HepG2 (cell line): ENCODE measurements at places on chromosomes 5 and 9.

DNA sequence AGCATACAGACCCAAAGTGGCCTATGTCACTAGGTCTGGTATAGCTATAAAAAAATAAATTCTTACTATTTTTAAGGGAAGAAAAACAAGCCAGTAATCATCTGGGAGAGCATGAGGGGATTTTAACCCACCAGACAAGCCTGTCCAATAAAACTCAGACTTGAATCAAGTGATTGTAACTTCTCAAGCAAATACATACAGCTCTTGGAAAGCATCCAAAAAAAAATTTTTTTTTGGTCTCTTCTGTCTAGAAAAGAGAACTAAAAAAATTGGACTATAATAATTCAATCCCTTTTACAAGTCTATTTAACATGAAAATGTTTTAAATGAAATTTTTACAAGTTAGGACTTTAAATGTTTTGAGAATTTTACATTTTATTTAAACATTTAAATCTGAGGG, 61.7 kb downstream of the FBXL17 start:
- DNase-seq = no peak

- DNase-seq = no peak
Measured at GRCh38 chr5:33195431-33196165, 245.2 kb upstream of the TARS1 start.

DNA sequence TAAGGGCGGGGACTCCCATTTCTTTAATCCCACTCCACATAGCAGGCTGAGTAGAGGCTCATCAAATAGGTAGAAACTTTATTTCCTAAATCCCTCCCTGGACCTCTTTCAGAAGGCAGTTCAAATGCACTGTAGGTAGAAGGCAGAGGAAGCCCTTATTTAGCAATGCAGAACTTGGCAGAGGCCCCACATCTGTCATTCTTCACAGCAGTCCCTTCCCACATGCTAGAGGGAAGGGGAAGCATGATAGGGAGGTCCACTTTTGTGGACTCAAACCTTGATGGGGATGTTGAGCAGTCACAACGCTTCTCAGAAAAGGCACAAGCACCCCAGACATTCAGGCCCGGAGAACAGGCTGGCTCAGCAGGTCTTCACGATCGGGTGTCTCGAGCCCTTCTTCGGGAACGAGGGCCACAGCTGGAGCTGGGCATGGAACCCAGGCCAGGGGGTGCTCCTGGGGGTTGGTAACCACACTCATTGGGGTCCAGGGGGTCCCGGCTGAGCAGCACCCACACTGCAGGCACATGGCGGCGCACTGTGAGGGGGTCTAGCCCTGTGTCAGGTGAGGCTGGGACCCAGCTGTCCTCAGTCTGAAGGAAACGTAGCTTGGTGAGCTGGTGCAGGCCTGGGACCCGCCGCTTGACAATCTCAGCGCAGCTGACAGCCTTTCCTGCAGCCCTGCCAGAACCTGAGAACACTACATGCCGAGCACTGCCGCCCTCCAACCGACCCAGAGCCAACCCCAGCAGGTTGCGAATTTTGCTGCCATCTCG, 1.3 kb downstream of the RPP25L start:
- DNase-seq = no peak

GRCh38 chr5:132237141-132237540, 9.5 kb upstream of the P4HA2 start:
- DNase-seq = no peak

- DNase-seq = no peak
Measured at GRCh38 chr9:107054146-107054545, 191.2 kb downstream of the ZNF462 start.

DNA sequence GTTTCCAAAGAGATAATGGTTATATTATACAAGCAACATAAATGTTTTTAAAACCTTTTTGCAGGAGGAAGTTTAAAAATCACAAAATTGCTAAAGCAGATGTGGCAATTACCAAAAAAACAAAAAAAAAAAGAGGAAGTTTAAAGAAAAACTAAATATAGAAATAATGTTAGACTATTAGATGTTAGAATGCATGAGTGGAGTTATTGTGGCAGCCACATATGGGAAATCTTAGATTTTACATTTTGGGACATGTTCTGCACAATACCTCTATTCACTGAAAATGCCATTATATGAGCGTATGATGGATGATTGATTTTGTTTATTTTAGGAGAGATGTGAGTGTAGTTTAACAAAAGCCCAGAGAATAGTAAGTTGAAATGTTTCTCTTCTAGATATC, 31.2 kb upstream of the DTWD2 start:
- no peak for DNase-seq

GRCh38 chr9:136024696-136025316, 63.6 kb upstream of the UBAC1 start:
- no peak for DNase-seq

- DNase-seq = no peak
Measured at GRCh38 chr9:129007766-129008468, 20.2 kb downstream of the SH3GLB2 start.

DNA sequence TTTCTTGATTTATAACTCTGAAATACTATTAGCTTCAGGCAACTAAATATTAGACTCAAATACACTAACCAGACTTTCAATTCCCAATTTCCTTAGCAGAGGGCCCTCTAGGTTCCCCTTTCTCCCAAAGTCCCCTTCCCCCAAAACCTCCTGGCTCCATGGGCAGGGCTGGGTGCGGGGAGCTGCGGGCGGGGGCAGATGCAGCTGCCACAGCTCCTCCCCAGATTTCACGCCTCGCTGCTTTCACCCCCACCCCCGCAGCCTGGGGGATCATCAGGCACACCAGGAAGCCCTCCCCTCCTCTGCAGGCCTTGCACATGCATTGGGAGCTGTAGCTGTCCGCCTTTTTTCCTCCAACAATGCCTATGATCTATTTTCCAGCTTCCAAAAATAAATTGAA, 82.8 kb upstream of the SPATA31C2 start:
- no peak for DNase-seq

- DNase-seq = no peak
Measured at GRCh38 chr9:68919661-68920060, 94.3 kb downstream of the PRKACG start.

DNA sequence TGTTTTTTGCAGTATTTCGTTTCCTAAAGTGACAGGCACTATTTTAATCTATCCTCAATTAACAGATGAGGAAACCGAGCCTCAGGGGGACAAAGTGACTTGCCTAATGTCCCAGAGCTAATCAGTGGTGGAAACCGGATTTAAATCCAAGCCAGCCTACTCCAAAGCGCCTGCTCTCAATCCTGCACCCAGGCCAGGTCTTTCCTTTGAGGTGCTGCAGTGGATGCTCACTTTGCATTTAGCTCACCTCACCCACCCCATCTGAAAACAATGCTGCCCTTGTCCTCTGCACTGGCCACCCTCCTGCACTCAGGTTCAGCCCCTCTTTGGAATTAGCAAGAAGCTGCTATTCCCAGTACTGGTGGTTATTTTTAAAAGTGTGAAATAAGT, 16.0 kb downstream of the ANGPTL2 start:
- DNase-seq = no peak

GRCh38 chr9:111610845-111611244, 11.4 kb upstream of the PTGR1 start:
- DNase-seq = no peak

DNA sequence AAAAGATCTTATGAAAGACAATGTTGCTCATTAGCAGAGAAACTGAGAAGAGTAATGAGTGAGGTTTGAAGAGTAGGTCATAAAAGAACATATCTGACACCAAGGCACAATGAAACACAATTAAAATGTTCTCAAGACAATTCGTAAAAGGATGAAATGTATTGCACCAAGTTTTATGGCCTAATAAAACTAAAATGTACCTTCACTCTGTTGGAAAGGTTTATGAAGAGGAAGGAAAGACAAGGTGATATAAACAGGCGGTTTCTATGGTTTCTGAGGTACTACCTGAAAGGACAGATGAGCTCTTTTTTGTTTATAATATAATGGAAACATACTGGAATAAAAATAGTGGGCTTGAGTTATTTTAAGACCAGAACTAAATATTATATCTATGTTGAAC, 821.3 kb downstream of the TAF11L14 start:
- no peak for DNase-seq

- no peak for DNase-seq
Measured at GRCh38 chr9:123745451-123745850, 184.5 kb downstream of the DENND1A start.

DNA sequence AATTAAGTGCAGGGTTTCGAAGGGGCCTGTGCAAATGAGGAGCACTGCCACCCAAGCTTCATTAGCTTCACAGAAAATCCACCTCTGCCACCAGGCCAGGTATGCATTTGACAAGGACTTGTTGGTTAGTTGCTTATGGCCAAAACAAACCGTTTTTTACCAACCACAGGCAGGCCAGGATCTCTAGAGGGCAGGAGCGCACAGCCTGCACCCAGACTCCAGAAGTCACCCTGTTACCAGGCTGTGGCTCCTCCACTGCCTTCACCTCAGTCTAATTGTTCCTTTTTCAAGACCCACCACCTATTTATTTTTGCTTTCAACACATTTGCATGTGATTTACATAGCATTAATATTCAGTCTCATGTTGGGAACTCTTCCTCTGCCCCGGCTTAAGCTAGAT, 78.3 kb upstream of the HSPA9 start:
- no peak for DNase-seq

- DNase-seq = peak; percentile 90
Measured at GRCh38 chr5:73496984-73497457, 1.2 kb upstream of the BTF3 start.
